Pulmonary artery endothelial cell (primary cell): ENCODE measurements at places on chromosomes 2 and 18. TPM values are rescaled to one million over a fixed set of nuclear protein-coding genes. Genes with fewer than 3 reads are reported as not detected.

KCNS3 gene
- total RNA-seq = 2.6 and 4.7 TPM in 2 replicates

RIT2 gene
- total RNA-seq = not detected in 2 replicates

PDE1A gene
- 0.07 and 0.28 TPM in 2 replicates for total RNA-seq

LHCGR gene
- not detected in 2 replicates for total RNA-seq

RAD51AP2 gene
- total RNA-seq = not detected in 2 replicates

SNRPD1 gene
- total RNA-seq = 46.8 and 56.7 TPM in 2 replicates

RNU2-63P gene
- total RNA-seq = 66.2 TPM in 1 of 2 replicates, not detected in the other

FOXD4L1 gene
- total RNA-seq = 0.07 and 0.11 TPM in 2 replicates

DIPK1C gene
- total RNA-seq = not detected in 2 replicates

ICOS gene
- total RNA-seq = not detected in 2 replicates

MAP3K19 gene
- not detected in 2 replicates for total RNA-seq

MRPS5 gene
- total RNA-seq = 67.9 and 75.9 TPM in 2 replicates

DNAJC5G gene
- not detected in 2 replicates for total RNA-seq
